Activated naive CD4-positive, alpha-beta T cell treated with anti-CD3 and anti-CD28 coated beads, Interleukin-2, amount 50 U/mL, for 72 hours (primary cell): ENCODE measurements at places on chromosomes 2 and 18. TPM values are rescaled to one million over a fixed set of nuclear protein-coding genes. Genes with fewer than 3 reads are reported as not detected.

Gene SPRED2
- total RNA-seq, result 3.5 TPM

Gene LDLRAD4
- total RNA-seq, result 18.4 TPM

Gene DIPK1C
- not detected for total RNA-seq

Gene SKOR2
- total RNA-seq, result not detected

Gene LINC00305
- not detected for total RNA-seq

DNA sequence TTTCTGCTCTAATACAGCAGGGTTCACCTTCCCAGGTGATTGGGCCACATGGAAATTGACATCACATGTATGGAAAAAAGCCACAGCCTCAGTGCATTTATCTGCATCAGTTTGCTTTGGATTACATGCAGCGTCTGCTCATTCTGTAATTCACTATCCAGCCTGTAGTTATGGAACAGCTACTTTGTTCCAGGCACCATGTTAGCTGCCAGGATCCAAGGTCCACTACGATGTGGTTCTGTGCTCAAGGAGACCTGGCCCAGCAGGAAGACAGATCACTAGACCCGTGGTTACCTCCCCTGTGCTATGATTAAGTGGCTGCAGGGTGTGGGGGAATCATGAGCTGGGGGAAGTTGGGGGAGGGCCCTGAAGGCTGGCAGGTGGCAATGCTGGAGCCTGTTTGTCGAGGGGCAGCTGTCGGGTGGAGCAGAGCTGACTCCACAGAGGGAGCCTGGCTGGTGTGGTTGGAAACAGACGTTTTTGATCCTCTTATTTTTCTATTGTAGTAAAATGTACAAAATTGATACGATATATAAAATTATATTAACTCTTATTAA, 58.6 kb downstream of the TSHZ1 start:
- DNase-seq, result no peak

- DNase-seq, result no peak
Observed at GRCh38 chr2:186911551-186912085, 62.6 kb upstream of the ZSWIM2 start.

GRCh38 chr18:49168281-49168985, 217.7 kb upstream of the SMAD7 start:
- DNase-seq, result no peak

DNA sequence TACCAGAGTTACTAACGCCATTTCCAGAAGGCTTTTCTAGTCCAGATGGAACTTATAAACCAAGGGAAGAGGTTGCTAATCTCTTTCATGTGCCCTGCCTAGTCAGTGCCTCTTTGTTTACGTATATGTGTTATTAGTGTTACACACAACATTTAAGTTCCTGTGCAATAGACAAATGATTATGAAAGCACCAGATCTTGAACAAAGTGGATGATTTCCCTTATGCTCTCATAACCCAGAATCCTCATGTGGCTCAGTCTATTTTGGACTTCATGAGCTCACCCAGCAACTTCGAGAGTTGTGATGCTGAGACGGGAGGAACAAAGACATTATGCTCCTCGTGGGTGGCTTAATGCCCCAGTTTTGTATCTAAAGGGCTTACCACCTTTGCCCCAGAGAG, 214.4 kb upstream of the SP5 start:
- DNase-seq, result no peak

DNA sequence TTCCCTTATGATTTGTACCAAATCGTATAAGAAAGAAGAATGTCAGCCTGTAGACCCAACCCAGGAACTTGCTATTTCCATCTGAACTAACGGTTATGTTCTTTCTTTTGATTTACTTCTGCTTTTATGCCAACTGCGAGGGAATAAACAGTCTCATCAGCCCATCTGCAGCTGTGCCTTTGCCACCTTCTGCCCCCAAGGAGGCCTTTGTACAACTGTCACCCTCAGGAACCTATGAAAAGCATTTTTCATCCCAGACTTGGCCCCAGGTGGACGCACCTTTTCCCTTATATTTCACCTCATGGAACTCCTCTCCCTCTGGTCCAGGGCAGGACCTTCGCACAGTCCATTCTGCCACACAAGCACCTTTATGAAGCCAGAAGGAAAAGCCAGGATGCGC, 109.8 kb downstream of the AOX1 start:
- no peak for DNase-seq

- no peak for DNase-seq
Observed at GRCh38 chr2:22397847-22398246, 987.1 kb upstream of the KLHL29 start.

GRCh38 chr2:159209341-159210306, 76.9 kb downstream of the WDSUB1 start:
- DNase-seq, result no peak

DNA sequence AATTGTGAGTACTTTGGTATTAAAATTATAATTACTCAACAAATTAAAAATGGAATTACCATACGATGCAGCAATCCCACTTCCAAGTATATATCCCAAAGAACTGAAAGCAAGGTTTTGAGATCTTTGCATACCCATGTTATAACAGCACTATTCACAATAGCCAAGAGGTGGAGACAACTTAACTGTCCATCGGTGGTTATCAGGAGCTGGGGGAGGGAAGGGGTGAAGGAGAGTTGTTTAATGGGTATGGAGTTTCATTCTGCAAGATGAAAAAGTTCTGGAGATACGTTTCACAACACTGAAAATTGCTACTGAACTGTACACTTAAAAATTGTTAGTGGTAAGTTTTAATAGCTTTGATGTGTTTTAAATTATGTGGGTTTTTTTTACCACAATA, 25.7 kb downstream of the RAB10 start:
- DNase-seq, result no peak

DNA sequence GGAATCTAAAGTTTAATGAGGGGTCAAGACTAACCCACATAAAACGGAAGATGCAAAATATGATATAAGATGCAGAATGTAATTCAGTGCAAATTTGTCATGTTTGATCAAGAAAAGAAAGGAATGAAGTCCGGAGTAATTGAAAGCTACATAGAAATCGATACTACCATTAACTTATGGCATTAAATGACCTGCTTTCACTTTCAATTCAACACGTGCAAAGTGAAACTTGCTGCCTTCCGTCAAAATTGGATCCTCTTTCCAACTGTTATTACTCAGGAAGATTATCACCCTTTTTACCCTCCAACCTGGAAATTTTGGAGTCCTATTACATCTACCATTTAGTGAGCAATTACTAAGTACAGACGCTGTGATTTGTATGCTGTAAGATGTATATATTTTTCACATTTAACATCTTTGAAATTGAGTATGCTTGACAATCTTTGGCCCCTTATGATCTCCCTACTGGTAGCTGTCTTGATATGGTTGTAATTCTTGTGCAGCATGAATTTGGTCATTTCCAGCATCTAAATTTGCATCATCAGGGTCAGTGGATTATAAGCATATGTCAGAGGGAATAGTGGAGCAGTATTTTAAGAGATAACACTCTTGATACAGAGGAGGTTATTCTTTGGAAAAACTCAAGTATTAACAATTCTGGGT, 18.6 kb downstream of the UNC80 start:
- no peak for DNase-seq
